ENCODE measurements at places on chromosomes 12 and 14.

DNA sequence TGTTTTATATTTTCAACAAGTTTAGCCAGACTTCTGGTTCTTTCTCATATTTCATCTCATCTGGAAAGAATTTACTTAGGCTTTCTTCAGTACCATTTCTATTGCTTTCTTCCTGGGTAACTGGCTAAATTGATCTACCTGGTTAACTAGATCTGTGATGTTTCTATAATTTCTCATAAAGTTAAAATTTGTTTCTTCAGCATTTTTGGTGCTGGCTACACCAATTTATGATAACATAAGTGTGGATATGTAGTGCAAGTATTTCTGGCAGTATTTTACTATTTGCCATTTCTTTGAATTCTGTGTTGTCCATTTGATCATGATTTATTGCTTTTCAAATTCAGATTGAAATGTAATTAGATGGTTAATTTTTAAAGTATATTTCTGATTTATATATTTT is 25.9 kb downstream of the ARHGAP5 start:
- DNase-seq = no peak

GRCh38 chr12:115267891-115268290 is 583.9 kb upstream of the TBX3 start:
- DNase-seq = no peak

GRCh38 chr12:23084236-23084995 is 459.4 kb downstream of the ETNK1 start:
- DNase-seq = no peak

DNA sequence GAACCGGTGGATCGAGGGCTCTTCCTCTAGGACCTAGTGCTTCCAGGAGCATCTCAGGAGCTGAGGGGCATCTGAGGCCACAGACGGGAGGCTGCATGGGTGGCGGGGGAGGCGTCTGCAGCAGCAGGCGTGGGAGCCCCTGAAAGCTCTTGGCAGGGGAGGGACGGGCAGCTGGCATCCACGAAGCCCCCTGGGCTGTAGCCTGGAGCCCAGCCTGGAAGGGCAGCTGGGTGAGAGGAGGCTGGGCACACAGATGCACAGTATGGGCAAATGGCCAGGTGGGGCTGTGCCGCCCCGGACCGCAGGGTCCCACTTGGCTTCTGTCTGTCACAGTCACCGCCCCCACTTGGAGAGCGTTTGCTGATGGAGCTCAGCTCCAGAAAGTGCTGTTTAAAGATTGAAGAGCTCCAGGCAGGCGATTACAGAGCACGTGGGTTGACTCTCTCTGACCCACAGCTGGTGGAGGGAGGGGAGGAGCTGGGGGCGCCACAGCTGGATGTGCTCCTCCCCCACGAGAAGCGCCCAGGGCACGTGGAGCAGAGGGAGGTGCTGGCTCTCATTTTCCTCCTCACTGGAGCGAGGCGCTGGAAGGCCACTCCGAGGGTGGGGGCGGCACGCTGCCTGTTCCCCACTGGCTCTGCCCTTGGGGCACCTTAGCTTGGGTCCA is 155.0 kb upstream of the C14orf180 start:
- no peak for DNase-seq

DNA sequence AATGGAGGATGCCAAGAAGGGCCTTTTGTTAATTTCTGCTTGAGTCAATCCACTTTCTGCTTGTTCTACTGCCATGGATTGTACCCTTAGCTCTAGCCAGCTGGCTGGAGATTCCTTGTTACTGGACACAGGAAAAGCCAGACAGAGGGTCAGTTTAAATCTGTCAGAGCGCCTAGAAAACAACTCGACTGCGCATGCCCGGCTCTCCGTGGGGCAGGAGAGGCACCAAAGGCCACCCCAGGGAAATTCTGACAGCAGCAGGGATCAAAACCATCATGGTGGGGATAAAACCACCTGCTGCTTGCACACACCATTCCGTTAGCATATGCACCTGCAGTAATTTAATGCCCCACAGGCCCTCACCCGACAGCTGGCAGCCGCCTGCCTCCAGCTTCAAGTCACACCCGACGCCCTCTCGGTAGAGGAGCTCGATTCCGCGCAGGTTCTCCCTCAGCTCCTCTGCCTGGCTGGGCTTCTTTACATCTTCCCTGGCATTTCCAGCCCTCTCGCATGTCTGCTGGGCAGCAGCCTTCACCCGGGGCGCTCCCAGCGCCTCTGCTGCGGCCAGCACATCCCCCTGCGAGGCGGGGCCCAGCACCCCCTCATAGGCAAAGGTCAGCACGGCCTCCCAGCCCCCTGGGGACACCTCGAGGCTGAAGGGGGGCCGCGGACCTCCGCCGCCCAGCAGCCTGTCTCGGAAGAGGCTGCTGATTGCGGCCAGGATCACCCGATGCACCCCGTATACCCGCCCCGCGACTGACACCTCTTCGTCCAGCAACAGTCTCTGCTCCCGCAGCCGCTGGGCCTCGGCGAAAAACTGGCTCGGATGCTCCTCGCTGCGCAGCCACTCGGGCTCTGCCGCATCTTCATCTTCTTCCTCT is 1.0 kb downstream of the KLHL33 start:
- DNase-seq = no peak

DNA sequence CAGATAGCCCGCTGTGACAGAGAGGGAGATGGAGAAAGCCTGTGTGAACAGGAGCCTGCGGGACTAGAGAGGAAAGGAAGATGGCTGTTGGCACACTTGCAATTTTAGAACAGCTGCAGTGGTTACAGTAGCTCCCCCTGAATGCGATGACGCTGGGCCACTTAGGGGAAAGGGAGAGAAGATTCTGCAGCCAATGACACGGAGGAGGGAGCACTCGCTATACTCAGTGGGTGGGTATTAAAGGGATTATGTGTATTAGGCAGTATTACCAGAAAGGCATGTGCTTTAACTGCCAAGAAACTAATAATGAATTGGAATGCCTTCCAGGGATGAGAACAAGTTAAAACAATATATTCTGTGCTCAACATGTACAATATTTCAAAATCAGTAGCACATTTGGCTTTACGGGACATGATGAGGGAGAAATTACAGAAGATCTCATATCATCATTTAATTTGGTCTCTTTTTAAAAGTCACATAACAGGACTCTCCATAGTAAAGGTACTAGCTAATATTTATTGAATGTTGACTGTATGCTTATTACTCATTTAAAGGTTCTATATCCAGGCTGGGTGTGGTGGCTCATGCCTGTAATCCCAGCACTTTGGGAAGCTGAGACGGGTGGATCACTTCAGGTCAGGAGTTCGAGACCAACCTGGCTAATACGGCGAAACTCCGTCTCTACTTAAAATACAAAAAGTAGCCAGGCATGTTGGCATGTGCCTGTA is 35.9 kb upstream of the FOS start:
- DNase-seq = no peak

DNA sequence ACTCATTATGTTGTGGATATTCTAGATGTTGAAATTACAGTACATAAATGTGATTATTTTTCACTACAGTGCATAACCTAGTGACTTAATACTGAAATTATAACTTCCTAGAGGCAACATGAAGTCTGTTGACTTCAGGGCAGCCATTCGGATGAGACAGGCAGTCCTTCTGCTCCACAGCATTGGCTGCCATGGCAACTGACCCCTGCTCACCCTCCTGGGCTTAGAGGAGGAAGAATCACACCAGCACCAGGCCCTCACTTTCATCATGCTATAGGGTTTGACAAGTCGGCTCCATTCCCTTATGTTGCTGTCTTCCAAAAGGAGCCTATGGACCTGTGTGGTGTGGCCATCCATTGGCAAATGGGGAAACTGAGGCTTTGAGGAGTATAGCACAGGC is 233.5 kb upstream of the TMEM132C start:
- no peak for DNase-seq

GRCh38 chr14:87944987-87945604 is 47.9 kb downstream of the GALC start:
- DNase-seq = no peak

GRCh38 chr12:25811656-25812126 is 146.8 kb upstream of the RASSF8 start:
- DNase-seq = no peak

- no peak for DNase-seq
Observed at GRCh38 chr12:25574761-25575160, 21.7 kb upstream of the LMNTD1 start.

- DNase-seq = no peak
Observed at GRCh38 chr12:1879633-1880032, 38.8 kb downstream of the CACNA2D4 start.

- no peak for DNase-seq
Observed at GRCh38 chr12:64070454-64070853, 151.6 kb downstream of the KICS2 start.

DNA sequence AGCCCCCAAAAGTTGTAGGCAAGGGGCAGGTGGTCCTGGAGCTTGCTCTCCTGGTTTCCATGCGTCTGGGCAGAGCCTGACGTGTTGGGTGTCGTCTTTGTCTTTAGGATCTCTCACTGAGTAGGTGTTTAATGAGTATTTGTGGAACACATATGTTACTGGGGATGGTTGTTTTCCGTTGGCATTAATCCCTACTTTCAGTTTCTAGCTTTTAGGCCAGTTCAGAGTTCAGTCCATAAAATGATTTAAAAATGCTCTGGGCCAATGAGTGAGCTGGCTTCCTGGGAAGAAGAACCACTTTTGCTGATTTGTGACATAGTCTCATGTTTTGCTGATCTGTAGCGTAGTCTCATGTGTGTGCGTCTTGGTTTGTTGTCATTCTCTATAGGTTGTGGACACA is 10.9 kb downstream of the AACS start:
- no peak for DNase-seq

GRCh38 chr14:74614508-74615495 is 2.8 kb upstream of the LTBP2 start:
- no peak for DNase-seq

- no peak for DNase-seq
Observed at GRCh38 chr12:104626069-104626837, 169.5 kb downstream of the CHST11 start.

DNA sequence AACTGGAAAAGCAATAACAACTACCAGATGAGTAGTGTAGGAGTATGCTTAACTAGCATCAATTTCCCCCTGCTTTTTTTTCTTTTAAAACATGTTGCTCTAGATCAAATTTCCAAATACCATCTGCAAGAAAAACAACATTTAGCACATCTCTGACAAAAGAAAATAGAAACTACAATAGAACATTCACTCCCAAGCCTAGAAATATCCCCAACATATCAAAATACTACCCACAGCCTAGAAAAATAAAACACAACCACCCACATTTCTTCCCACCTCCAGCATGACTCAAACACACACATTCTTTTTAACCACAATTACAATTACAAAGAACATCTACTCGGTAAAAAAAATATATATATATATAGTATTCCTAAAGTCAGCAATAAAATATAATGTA is 120.0 kb downstream of the PPFIA2 start:
- DNase-seq = no peak

DNA sequence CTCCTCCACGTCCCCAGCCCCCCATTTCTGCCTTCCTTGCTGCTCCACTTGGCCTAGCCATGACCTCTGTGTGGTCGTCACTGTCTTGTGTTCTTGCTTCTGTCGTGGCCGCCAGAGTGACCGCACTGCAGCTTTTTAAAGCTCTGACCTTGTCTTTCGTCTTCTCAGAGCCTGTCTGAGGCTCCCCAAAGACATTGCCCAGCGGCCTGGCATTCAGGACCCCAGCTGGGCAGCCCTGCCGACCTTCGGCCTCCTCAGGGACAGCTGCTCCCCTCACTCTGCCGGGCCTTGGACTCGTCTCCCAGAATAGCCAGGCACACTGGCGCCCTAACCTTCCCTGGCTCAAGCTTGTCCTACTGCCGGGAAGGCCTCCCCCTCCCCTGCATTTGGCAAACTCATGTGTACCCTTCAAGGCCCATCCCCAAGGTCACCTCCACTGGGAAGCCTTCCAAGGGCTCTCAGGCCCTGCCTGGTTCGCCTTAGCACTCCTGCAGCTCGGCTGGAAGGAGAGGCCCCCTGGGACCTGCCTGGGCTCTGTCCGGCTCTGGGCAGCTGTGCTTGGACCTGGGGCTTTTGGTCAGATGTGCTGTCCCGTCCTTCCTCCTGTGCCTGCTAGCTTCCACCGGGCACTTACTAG is 15.7 kb upstream of the DLK1 start:
- no peak for DNase-seq

Data from stimulated activated CD8-positive, alpha-beta memory T cell treated with anti-CD3 and anti-CD28 coated beads, Interleukin-15, amount 100 ng/mL, for 48 hours (primary cell).